ENCODE measurements at places on chromosomes 16 and 17.

- no peak for DNase-seq
Observed at GRCh38 chr17:56602292-56603130, 9.0 kb downstream of the NOG start.

DNA sequence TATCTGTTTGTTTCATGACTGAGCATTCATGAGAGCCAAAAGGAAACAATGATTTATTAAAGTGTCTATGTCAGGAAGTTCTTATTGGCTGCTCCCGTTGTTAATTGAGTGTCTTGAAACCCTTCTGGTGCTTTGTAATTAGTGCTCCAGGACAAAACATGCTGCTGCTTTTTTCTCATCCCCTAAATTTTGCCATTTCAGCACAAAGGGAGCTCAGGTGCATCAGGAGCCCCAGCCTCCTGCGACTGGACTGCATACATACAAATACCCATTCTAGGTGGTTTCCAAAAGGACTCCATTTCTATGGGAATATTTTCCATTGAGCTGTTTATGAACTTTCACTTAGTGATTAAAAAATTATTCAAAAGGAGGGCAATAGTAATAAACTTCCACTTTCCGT, 354.0 kb downstream of the CDH13 start:
- DNase-seq: no peak

GRCh38 chr16:52912565-52913173, 140.0 kb downstream of the CHD9NB start:
- no peak for DNase-seq

GRCh38 chr17:78774956-78775571, 7.0 kb downstream of the CYTH1 start:
- no peak for DNase-seq

- no peak for DNase-seq
Observed at GRCh38 chr16:71432906-71433305, 8.9 kb downstream of the TLE7 start.

DNA sequence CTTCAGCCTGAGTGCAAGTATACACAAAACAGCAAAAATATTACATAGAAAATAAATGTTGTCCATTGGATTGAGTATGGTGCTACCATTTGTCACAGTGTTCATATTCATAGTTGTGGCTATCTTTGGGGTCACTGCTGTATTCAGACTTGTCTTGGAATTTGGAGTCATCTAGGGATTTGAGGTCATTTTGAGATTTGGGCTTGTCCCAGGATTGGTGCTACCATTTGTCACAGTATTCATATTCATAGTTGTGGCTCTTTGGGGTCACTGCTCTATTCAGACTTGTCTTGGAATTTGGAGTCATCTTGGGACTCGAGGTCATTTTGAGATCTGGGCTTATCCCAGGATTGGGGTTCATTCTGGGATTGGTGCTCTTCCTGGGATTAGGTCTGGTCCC, 24.8 kb downstream of the OMG start:
- DNase-seq: no peak

GRCh38 chr17:66309793-66310192, 7.4 kb downstream of the PRKCA start:
- no peak for DNase-seq

DNA sequence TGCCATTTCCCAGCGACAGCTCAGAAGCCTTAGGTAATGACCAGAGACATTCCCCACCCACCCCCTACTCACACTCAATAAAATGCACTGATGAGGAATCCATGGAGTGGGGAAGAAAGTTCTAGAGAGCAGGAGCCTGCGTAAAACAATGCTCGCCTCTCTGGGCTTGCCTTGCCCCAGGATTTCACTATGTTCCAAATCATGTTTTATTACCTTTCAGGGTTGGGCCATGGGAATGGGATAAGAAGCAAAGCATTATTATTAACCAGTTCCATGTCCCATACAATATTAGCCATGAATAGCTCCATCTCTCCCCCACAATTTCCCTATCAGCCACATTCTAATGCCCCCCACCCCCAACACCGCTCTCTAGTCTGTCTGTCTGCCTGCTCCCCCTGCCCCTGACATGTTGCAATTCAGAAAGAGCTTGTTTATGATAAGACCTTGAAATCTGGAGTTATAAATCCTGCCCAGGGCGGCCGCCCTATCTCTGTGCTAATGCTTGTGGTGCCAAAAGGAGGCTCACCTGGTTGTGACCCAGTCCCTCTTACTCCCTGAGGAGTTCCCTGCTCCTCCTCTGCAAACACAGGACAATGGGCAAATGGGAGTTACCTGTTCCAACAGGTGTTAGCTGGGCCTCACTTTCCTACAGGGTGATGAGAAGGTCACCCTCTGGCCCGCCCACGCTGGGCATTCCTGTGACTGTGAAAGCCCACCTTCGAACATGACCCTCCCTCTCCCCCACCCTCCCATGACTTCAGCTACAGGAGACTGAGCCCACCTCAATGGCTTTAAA, 28.0 kb upstream of the DDX52 start:
- no peak for DNase-seq

GRCh38 chr17:50843150-50843905, 7.9 kb downstream of the WFIKKN2 start:
- DNase-seq: no peak

GRCh38 chr16:54846766-54847165, 83.9 kb upstream of the IRX5 start:
- no peak for DNase-seq

DNA sequence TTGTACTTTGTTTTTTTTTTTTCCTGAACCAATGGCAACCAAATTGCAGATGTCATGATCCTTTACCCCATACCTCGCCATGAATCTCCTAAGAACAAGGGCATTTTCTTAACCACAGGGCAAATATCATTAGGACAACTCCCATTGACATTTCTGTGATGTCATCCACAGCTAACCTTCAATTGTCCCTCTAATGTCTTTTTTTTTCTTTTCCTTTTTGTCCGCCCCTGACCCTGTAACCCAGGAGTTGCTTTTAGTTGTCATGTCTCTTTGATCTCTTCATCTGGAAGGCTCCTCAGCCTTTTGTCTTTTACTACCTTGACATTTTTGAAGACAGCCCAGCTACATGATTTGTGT, 410 bp upstream of the NAGPA start:
- DNase-seq: no peak

DNA sequence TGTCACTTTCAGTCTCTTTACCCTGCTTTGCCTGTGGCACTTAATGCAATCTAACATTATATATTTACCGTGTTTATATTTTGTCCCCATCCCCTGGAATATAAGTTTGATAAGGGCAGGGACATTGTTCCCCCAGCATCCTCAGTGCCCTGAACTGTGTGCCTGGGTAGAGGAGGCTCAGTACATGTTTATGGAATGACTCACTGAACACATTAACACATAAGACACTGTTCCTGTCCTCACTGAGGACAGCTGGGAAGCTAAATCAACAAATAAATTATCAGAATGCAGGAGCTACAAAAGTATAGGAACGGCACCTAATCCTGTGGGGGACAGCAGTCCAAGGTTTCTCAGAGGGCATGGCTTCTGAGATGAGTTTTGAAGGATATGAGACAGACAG, 27.8 kb downstream of the GRIN2A start:
- no peak for DNase-seq

DNA sequence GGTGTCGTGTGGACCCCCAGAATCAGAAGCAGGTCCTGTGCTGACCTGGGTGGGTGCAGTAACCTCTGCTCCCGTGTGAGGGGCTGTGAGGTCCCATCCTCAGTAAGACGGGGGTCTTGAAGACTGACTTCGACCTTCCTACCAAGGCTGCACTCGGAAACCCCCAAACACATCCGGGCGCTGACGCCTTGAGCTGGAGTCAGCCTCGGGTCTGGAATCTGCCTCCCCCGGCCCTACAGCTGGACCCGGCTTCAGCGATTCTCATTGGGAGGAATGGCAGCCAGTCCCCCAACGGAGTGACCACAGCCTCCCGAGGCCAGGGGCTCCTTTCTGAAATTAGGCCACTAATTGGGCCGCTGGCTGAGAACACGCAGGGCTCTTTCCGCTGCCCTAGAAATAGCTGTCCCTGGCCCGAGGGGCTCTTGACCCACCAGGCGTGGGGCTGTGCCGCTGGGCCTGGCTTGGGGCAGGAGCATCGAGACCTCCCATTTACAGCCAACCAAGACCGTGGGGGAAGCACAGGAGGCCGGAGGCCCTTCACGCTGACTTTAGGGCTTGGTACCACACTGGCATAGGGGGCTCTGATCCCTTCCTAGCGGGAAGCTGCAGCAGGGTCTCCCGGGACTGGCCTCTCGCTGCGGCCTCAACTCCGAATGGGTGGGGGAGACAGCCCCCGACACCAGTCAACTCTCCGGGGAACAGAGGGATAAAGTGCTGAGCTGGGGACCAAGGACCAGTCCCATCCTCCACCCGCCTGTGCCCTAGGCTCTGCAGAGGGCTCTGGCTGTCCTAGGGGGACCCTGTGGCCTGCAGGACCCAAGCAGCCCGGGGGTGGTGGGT, 2.6 kb upstream of the GNG13 start:
- no peak for DNase-seq

DNA sequence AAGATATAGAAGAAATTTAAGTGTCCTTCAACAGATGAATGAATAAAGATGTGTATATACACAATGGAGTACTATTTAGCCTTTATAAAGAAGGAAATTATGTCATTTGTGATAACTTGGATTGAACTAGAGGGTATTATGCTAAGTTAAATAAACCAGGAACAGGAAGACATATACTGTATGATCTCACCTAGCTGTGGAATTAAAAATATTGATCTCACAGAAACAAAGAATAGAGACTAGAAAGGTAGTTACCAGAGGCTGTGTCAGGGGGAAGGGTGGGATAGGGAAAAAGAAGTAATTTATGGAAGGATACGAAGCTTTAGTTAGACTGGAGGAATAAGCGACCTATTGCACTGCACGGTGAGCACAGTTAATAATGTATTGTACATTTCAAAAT, 5.4 kb upstream of the ZNF267 start:
- no peak for DNase-seq

DNA sequence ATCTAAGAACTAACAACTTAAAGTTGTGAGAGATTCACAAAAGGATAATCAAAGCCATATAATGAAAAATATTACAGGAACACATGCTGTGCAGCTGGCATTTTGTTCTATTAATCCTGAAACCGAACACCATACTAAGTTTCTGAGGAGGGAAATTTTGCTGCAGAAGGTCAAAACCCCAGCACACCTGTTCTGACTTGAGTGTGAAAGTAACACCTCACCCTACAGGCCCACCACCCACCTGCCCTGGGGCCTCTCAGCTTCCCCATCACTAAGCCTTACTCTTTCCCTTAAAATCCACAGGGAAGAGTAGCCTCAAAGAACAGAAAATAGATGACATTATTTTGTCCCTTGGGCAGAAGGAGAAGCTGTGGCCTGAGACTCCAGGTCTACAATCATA, 44.8 kb downstream of the STAT5A start:
- no peak for DNase-seq

DNA sequence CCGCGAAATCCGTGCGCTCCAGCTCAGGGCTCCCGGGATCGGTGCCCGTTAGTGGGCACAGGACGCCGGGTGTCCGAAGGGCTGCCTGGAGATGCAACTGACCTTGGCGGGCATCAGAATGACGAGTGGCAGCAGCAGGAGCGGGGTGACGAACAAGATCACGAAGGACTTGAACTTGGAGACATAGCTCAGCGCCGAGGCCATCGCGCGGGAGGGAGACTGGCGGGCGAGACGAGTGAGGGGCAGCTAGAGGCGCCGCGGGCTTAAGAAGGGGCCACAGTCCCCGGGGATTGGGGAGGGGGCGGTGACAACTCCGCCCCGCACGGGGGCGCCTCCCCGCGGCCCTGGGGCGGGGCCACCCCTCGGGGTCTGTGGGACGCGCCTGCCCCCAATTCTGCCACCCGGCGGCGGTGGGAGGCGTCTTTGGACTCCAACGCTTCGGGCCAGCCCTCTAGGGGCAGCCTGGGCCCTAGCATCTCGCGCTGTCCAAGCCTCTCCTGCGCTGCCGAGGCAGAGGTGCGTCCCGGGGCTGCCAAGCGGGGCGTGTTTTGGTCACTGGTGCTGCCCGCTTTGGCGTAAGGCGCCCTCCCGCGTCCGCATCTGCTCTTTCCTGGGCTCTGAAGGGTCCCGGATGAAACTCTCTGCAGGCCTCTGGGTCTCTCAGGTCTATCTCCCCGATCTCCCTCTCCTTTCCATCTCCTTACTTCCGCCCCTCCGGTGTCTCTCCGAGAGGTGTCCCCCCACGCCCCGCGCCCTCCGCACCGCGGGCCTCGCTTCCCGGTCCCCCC, at the start of gene SLC13A5:
SLC13A5 (minus strand) TSS at position 240 of the 788 bp plus-strand sequence; CDS start at position 204, 36 bp downstream.
- DNase-seq: no peak

DNA sequence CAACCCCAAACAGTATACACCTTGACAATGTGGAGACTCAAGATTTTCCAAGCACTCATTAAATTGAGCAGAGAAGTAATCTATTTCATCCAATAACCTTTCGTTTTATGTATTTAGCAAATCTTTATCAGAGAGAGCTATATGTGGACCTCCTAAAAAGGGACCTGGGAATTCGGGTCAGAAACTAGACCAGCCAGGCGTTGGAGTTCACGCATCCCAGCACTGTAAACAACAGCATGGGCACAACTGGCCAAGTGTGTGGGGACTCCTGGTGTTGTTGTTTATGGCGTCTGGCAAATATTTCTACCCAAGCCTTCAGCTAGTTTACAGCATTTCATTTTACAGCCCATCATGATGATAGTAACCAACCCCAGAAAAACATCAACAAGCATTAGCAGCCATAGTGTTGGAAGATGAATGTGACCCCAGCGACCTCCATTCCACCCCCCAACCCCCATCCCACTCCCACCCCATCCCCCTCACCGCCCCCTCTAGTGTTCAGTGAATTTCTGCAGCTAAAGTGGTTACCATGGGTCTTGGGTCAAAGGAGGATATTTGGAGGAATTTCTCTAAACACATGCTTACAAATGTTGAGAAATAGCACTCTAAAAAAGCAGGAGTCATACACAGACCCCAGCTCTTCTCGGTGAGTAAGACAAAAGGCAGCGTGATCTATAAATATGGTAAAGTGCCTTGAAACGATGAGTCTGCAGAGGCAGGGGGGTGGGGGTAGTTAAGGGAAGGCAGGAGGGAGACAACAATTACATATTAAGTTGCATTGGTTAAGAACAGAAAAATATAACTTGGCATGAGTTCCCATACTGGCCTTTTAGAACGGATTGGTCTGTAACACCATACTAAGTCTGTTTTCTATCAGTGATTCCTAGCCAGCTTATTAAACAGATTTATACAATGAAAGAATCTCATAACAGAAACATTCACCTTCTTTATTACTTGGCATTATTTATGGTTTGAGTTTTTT, 91.4 kb upstream of the TBX2 start:
- peak; percentile 96 for DNase-seq

GRCh38 chr17:80035937-80036714, at the start of gene CCDC40:
CCDC40 (plus strand) TSS chr17:80036642; CDS start chr17:80036663, 21 bp downstream.
- DNase-seq: peak; percentile 26

DNA sequence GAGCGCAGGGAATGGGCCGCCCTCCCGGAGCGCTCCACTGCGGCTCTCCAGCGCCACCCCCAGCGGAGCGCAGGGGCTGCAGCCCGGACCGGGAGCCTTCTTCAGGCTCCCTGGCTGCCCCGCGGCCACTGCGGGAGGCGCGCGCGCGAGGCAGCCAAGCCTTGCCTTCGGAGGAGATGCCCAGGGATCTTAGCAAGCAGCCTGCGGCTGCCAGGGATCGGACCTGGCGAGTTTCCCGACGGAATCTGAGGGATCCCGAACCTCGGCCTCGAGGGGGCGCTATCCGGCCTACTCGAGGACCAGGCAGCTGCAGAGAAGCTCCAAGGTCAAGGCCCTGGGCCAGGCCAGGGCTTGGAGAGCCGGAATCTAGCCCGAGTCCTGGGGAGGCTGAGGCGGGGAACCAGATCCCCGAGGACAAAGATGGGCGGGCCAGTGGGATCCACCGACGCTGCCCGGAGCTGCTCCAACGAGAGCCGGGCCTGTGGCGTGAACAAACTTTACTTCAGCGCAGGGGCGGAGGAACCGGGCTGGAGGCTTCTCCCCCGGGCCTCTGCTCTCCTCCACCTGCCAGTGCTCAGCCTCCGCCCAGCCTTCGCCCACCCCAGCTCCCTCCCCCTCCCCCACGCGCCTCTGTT, at the start of gene IRX6:
IRX6 (plus strand) TSS at position 567 of the 635 bp plus-strand sequence. CDS start 889 bp downstream, outside the sequence.
- DNase-seq: peak; percentile 1
